SJCRH30 (cell line): ENCODE measurements at places on chromosomes 5 and 9. TPM values are rescaled to one million over a fixed set of nuclear protein-coding genes. Genes with fewer than 3 reads are reported as not detected.

GRCh38 chr9:37192803-37193202 lies 72.4 kb downstream of the ZCCHC7 start:
- no peak overlapping the region for H3K4me3 ChIP-seq
- H3K27ac ChIP-seq: peak overlapping the region; percentile 96
- peaks cover 62% of the 10 kb centered on the region for H3K4me1 ChIP-seq
- DNase-seq: peak; percentile 79
- peaks cover 1% of the 10 kb centered on the region; the same call in 1 of the 2 replicates for H3K36me3 ChIP-seq
- no peaks in the 10 kb centered on the region for H3K27me3 ChIP-seq

- DNase-seq: peak; percentile 65
- H3K4me3 ChIP-seq: no peak overlapping the region
- H3K36me3 ChIP-seq: no peaks in the 10 kb centered on the region
- H3K27ac ChIP-seq: no peak overlapping the region
- no peaks in the 10 kb centered on the region for H3K27me3 ChIP-seq
Observed at GRCh38 chr9:122158202-122158601, 1.4 kb downstream of the NDUFA8 start.

GRCh38 chr5:17089001-17089400 lies 128.4 kb upstream of the BASP1 start:
- no peaks in the 10 kb centered on the region for H3K4me1 ChIP-seq
- H3K4me3 ChIP-seq: no peak overlapping the region
- no peak for DNase-seq
- H3K27me3 ChIP-seq: no peaks in the 10 kb centered on the region

DNA sequence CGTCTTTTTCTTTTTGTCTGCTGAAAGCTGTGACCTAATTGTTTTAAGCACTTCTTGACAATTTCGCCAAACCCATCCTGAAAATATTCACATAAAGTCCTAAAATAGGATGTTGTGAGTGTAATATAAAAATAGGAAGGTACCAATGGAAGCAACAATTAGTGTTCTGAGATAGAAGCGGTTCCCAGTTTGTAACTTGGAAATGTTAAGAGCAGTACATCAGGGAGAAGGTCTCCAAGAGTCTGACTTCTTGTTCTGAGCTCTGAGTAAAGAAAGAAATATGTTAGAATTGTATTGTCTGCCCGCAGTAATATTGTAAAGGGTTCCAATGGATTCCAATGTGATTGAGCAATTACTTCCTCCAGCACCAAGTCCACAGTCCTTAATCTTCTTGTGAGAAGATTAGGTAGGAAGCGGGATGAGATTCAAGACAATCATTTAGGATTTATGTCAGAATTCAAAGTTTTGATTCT lies 3.9 kb downstream of the VCAN start:
- peaks cover 11% of the 10 kb centered on the region for H3K4me1 ChIP-seq
- no peaks in the 10 kb centered on the region for H3K27me3 ChIP-seq
- H3K27ac ChIP-seq: peak overlapping the region; percentile 88
- DNase-seq: no peak

GRCh38 chr5:9249231-9249630 lies 296.6 kb downstream of the SEMA5A start:
- no peak for DNase-seq
- no peaks in the 10 kb centered on the region for H3K27me3 ChIP-seq
- H3K4me1 ChIP-seq: no peaks in the 10 kb centered on the region
- H3K36me3 ChIP-seq: no peaks in the 10 kb centered on the region
- no peak overlapping the region for H3K27ac ChIP-seq

HCN1 gene
- under 0.01 TPM in 1 of 2 replicates, not detected in the other for total RNA-seq

SEMA6A gene
- 53.5 and 63.2 TPM in 2 replicates for total RNA-seq

GRCh38 chr5:61496446-61496845 lies 164.4 kb downstream of the ZSWIM6 start:
- no peak overlapping the region for H3K27ac ChIP-seq
- H3K27me3 ChIP-seq: no peaks in the 10 kb centered on the region
- H3K4me1 ChIP-seq: no peaks in the 10 kb centered on the region
- no peak overlapping the region for H3K4me3 ChIP-seq
- no peak for DNase-seq
- H3K36me3 ChIP-seq: peaks cover 11% of the 10 kb centered on the region

- H3K27ac ChIP-seq: no peak overlapping the region
- no peak for DNase-seq
- no peak overlapping the region for H3K4me3 ChIP-seq
- no peaks in the 10 kb centered on the region for H3K36me3 ChIP-seq
Observed at GRCh38 chr5:154644745-154645411, 110.3 kb upstream of the LARP1 start.

PKD2L2 gene
- not detected in 2 replicates for total RNA-seq

TLX3 gene
- total RNA-seq: 6.2 and 6.9 TPM in 2 replicates

SHOC1 gene
- total RNA-seq: 0.58 and 0.85 TPM in 2 replicates

DNA sequence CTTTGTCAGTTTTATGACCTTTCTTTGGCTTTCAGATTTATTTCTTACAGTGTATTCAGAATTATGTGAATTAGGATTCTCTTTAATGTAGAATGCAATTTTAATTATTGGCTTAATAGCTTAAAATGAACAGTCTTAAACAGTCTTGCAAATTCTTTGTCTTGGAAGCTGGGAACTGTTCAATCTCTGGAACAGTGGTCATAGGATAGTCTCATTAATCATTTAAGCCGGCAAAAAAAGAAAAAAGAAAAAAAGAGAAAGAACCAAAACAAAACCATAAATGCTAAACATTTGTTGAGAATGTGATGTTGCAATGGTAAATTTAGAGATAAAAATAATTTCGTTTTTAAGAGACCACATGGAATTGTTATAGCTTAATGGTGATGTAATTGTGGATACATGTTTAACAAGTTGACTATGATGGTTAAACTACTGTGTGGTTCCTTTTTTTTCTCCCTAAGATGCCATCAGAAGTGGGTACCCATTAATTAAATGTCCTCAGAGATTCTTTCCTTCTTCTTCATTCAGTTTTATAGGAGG lies 61.6 kb downstream of the NNT start:
- H3K4me1 ChIP-seq: no peaks in the 10 kb centered on the region
- H3K36me3 ChIP-seq: peaks cover 55% of the 10 kb centered on the region
- H3K4me3 ChIP-seq: no peak overlapping the region
- no peaks in the 10 kb centered on the region for H3K27me3 ChIP-seq
- DNase-seq: no peak

DNA sequence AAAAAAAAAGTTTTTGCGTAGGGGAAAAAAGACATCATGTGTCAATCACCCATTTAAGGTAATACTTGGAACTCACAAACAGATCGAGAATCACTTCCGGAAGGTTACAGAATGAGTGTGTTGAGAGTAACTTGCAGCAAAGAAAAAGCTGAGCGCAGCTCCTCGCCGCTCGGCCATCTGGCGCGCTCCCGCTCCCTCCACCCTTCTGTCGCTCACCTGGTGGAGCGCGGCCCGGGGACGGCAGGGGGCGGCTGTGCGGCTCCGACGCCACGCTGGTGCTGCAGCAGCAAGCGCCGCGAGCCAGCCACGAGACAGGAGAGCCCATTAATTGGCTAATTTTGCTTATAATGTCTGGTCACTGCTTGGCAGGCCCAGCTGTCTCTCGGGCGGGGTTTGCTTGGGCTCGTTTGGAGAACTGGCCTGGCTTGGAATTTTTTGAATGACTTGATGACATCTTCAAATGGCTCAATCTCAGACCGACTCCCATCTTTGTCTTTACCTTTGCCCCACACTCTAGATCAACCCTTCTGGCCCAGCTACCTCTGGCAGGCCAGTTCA lies 601.8 kb downstream of the CCDC171 start:
- peaks cover 24% of the 10 kb centered on the region for H3K4me1 ChIP-seq
- DNase-seq: no peak
- no peak overlapping the region for H3K27ac ChIP-seq
- H3K36me3 ChIP-seq: no peaks in the 10 kb centered on the region

DOCK2 gene
- total RNA-seq: 0.10 and 0.20 TPM in 2 replicates

GRCh38 chr5:102481054-102481715 lies 17.6 kb downstream of the SLCO6A1 start:
- peak; percentile 3 for DNase-seq
- no peak overlapping the region for H3K27ac ChIP-seq
- no peaks in the 10 kb centered on the region for H3K4me1 ChIP-seq
- no peaks in the 10 kb centered on the region for H3K27me3 ChIP-seq

DNA sequence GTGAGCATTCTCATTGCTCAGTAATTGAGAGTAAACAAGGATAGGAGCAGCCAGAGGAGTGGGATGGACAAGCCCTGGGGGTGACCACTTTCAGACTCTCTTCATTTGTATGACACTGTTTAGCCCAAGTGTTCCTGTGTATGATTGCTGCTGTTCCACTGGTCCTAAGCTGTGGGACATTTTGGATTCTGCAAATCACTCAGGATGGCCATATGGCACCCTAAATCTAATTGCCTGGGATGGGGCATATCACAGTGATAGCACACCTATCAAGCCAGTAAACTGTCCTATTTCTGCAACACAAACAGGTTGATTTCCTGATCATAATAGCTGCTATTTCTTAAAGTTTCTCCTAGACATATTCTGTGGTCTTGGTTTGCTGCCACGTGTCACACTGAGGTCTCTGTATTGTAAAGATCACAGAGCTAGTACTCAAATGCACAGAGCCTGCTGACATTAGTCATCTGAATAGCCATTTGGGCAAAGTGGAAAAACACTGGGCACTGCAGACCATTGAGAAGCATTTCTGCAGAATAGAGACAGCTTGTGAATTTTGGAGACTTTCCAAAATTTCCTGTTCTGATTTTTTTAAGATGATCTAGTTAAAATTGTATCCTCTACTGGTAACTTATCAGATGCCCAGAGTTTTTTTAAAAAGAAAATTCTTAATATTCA lies 320.2 kb downstream of the RFX3 start:
- H3K36me3 ChIP-seq: no peaks in the 10 kb centered on the region
- no peaks in the 10 kb centered on the region for H3K4me1 ChIP-seq
- no peak overlapping the region for H3K27ac ChIP-seq
- DNase-seq: no peak
- H3K4me3 ChIP-seq: no peak overlapping the region

NUDT2 gene
- 9.4 TPM in 2 replicates for total RNA-seq

GRCh38 chr5:147882586-147883313 lies 4.2 kb downstream of the SCGB3A2 start:
- H3K4me1 ChIP-seq: no peaks in the 10 kb centered on the region
- peak; percentile 16 for DNase-seq
- H3K27me3 ChIP-seq: no peaks in the 10 kb centered on the region

GRCh38 chr5:154562244-154562880 lies 84.3 kb upstream of the HAND1 start:
- no peaks in the 10 kb centered on the region for H3K4me1 ChIP-seq
- H3K36me3 ChIP-seq: no peaks in the 10 kb centered on the region
- H3K4me3 ChIP-seq: no peak overlapping the region
- DNase-seq: no peak

DNA sequence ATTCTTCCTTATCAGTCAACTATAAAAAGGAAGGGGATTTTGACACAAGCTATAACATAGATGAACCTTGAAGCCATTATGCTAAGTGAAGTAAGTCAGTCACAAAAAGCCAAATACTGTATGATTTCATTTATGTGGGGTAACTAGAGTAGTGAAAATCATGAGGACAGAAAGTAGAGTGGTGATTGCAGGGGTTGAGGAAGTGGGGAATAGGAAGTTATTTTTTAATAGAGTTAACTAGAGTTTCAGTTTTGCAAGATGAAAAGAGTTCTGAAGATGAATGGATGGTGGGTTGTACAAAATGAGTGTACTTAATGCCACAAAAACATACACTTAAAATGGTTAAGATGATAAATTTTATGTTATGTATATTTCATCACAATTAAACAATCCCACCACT lies 65.4 kb upstream of the FAM174A start:
- H3K36me3 ChIP-seq: no peaks in the 10 kb centered on the region
- no peak overlapping the region for H3K4me3 ChIP-seq
- DNase-seq: no peak
- no peaks in the 10 kb centered on the region for H3K27me3 ChIP-seq
- H3K4me1 ChIP-seq: no peaks in the 10 kb centered on the region

ZNF462 gene
- total RNA-seq: 26.8 and 27.4 TPM in 2 replicates

GMCL2 gene
- not detected in 2 replicates for total RNA-seq

- no peaks in the 10 kb centered on the region; the same call in 1 of the 2 replicates for H3K4me1 ChIP-seq
- no peaks in the 10 kb centered on the region for H3K36me3 ChIP-seq
- no peak overlapping the region for H3K4me3 ChIP-seq
- no peaks in the 10 kb centered on the region for H3K27me3 ChIP-seq
- no peak overlapping the region for H3K27ac ChIP-seq
Observed at GRCh38 chr9:79396168-79396567, 175.6 kb upstream of the TLE4 start.

DNA sequence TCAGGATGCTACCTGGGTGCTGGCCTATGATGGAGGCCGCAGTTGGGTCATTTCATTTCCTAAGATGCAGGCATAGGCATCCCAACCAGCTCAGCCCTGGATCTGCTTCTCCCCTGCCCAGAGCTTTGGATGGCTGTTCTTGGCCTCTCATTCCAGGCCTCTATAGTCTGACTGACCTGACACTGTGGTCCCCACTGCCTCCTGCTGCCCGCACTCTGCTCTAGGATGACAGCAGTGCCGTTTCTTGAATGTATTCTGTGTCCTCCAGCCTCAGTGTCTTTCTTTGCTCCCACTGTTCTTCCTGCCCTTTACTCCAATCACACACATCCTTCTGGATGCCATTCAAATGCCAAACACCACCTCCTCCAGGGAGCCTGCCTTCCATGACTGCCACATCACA lies 235.7 kb downstream of the HSPA4 start:
- H3K27ac ChIP-seq: no peak overlapping the region
- H3K4me1 ChIP-seq: peaks cover 12% of the 10 kb centered on the region; the same call in 1 of the 2 replicates
- no peaks in the 10 kb centered on the region for H3K36me3 ChIP-seq

SLC4A9 gene
- not detected in 2 replicates for total RNA-seq

MPDZ gene
- total RNA-seq: 34.4 and 39.6 TPM in 2 replicates

DNA sequence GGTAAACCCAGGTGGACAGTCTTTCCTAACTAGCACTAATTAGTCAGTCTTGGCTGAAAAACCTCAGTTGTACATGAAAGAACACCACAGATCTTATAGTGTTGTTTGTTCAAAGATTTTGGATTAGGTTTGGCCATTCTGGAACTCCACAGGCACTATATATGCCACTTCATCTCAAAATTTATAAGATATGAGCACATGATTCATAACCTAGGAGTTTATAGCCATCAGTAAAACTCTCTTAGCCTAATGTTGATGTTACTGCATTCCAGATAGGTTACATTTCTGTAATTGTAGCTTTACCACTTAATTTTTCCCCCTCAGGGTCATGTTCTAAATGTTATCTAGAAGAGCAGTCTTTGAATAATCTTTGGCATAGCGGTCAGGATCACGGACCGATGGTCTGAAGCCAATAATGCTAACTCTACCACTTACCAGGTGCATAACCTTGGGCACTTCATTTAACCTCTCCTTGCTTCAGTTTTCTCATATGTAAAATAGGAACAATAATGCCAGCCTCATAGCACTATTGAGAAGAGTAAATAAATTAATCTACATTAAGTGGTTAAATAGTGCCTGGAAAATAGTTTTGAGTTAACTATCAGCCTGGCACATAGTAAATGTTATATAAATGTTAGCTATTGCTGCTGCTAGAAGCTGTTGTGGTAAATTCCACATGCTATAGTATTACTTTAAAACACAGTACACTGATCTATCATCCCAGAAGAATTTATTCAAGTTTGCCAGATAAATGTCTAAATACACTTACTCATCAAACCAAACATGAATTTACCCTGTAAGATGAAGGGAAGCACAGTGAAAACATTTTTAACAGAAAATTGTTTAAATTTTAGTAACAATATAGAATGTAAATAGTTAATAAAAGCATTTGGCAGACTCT lies 743.9 kb downstream of the NR2F1-AS1 start:
- H3K4me3 ChIP-seq: no peak overlapping the region
- no peaks in the 10 kb centered on the region for H3K4me1 ChIP-seq
- no peak overlapping the region for H3K27ac ChIP-seq
- no peaks in the 10 kb centered on the region for H3K27me3 ChIP-seq
- H3K36me3 ChIP-seq: no peaks in the 10 kb centered on the region

- DNase-seq: no peak
- H3K4me3 ChIP-seq: no peak overlapping the region
- H3K27me3 ChIP-seq: no peaks in the 10 kb centered on the region
- H3K36me3 ChIP-seq: no peaks in the 10 kb centered on the region
- no peak overlapping the region for H3K27ac ChIP-seq
Observed at GRCh38 chr5:153792305-153792704, 246.4 kb downstream of the FAM114A2 start.

ST8SIA4 gene
- 0.73 and 0.91 TPM in 2 replicates for total RNA-seq

NME5 gene
- total RNA-seq: not detected in 2 replicates

ACSL6 gene
- not detected in 2 replicates for total RNA-seq
